ENCODE measurements at places on chromosomes 2 and 18.
A peak's percentile ranks its signal among the peaks of the same experiment; 100 is the strongest.

- no peak for DNase-seq
These were observed 294.8 kb downstream of the LPIN1 start for GRCh38 chr2:12041236-12041635.

- peak; percentile 46 for DNase-seq
These were observed 82.8 kb upstream of the SEC11C start for GRCh38 chr18:59056706-59057492.

GRCh38 chr2:73112026-73112912, 479 bp downstream of the RAB11FIP5 start:
- DNase-seq, result no peak

DNA sequence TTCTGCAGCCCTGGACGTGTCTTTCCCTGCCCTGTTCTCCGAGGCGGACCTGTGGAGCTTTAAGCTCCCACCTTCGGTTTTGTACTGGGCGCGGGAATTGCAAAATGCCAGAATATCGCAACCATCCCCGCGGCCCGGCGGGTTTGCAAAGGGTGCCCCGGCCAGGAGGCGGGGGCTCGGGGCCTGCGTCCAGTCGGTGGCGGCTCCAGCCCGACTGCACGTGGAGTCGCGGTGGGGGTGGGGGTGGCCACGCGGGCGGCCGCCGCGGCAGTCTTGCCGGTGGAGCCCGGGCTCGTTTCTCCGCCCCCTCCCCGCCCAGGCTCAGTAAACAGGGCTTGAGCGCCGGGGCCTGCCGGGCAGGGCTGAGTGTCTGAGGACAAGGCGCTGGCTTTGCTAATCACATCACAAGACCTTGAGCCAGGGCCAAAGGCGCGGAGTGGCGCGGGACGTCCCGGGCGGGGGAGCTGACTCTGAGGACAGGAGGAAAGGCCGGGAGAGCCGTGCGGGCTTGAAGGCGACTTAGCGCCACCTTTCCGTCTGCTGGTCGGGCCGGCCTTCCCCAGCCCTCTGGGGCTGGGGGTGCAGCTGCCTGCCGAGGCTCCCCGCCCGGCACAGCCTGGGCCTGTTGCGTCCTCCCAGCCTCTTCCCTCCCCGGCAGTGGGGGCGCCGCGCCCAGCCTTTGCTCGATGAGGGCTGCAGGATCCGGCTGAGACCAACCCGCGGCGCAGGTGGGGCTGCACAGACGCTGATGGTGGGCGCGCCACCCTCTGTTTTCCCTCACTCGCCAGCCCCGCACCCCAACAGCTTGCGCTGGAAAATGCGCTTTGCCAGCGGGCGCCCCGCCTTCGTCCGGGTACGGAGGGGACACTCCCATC, 786 bp upstream of the ZFP36L2 start:
- peak; percentile 84 for DNase-seq

DNA sequence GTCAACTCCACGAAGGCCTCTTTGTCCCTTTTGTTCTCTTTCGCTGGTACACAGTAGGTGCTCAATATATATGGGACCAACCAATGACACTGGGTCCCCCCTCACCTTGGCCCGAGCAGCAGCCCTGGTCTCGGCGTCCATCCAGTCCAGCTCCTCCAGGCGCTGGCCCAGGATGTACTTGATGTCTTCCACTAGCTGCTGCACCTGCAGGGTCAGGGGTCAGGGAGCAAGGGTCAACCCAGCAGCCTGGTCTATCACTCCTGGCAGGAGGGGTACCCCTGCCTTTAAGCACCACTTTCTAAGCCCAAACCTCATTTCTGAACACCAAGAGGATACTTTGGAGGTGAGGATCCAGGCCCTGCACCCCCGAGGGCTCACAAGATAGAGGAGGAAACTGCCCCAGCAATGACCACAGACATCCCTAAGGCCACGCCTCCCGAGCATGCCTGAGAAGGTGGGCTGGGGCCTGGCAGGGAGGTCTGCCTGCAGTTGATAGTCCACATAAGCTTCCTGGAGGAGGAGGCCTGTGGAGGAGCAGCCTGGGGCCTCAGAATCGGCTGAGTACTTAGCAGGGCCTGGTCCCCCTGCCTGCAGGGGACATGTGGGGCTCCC, 4.2 kb downstream of the ECEL1 start:
- DNase-seq, result no peak

- DNase-seq, result no peak
These were observed 47.8 kb upstream of the ODC1 start for GRCh38 chr2:10495988-10496313.

DNA sequence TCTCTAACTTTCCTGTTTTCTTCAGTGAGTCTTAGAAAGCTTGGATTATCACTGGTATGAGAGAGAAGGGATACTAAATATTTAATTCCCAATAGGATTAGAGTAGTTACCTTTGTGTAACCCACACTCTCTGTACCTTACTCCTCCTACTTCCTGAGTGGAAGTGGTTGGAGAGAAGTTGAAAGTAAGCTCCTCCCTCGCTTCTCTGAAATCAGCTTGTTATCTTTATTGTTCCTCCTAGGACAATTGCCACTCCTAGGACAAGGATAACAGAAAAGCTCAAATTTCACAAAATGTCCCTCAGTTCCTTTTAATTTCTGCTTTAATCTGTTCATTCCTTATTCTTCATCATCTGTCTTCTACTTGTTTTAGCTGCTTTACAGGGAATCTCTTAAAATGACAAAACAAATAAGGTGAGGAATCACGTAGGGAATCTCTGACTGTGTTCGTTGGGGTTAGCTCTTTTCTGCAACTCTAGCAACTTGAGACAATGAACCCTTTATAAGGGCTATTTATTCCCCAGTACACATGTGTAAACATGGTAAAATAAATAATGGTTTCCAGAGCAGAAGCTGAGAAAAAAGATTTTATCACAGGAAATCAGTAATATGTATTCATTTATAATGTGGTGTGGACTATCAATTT, 8.6 kb downstream of the ITPRID2 start:
- no peak for DNase-seq

- DNase-seq, result no peak
These were observed 772 bp downstream of the SCN2A start for GRCh38 chr2:165239856-165240515.

GRCh38 chr2:25062511-25062917, 20.6 kb downstream of the EFR3B start:
- no peak for DNase-seq

- DNase-seq, result no peak
These were observed 192.8 kb downstream of the MTX2 start for GRCh38 chr2:176461809-176462670.

DNA sequence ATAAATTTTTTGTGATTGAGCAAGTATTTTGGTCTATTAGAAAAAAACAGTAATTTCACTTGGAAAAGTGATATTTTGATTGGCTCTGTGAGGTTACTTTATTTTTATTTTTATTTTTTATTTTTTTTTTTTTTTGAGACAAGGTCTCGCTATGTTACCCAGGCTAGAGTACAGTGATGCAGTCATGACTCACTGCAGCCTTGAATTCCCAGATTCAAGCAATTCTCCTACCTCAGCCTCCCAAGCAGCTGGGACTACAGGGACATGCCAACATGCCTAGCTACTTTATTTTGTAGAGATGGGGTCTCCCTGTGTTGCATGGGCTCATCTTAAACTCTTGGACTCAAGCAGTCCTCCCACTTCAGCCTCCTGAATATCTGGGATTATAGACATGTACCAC, 60.9 kb upstream of the MGAT5 start:
- no peak for DNase-seq

DNA sequence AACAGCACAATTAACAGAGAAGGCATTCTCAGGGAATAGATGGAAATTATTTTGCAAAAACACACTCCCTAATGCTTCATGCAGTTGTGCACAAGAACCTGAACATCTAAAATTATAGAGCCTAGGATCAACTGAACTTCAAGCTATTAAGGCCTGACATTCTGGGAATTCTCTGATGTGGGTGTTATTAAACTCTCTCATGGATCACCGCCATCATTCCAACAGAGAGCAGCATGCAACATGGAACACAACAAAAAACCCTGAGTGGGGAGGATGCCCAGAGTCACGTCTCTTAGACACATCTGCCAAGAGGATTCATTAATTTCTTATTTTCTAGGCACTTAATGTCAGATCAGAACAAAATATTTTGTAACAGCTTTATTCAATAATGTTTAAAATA, 543.8 kb downstream of the ERBB4 start:
- DNase-seq, result no peak

GRCh38 chr2:127671557-127672302, 3.6 kb downstream of the LIMS2 start:
- DNase-seq, result no peak

- peak; percentile 21 for DNase-seq
These were observed 39.1 kb upstream of the DLX1 start for GRCh38 chr2:172046080-172046678.

DNA sequence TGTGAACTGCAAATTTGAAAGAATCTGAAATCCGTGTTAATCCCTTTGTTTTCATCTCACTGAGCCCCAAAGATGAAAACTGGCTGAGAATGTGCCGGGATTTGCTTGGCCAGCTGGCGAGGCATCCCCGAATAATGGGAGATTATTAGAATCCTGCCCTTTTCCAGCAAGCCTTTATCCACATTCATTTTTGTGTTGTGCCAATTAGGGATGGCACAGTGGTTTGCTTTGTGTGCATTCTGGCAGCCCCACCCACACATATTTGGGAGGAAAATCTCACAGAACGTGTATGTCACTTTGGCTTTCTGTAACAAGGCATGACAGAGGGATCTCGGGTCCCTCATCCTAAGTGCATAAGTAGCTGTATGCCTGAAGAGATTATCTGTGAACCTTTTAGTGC, 405.8 kb upstream of the FAM98A start:
- DNase-seq, result no peak

GRCh38 chr18:74608681-74609080, 11.0 kb downstream of the ZNF407 start:
- DNase-seq, result no peak

DNA sequence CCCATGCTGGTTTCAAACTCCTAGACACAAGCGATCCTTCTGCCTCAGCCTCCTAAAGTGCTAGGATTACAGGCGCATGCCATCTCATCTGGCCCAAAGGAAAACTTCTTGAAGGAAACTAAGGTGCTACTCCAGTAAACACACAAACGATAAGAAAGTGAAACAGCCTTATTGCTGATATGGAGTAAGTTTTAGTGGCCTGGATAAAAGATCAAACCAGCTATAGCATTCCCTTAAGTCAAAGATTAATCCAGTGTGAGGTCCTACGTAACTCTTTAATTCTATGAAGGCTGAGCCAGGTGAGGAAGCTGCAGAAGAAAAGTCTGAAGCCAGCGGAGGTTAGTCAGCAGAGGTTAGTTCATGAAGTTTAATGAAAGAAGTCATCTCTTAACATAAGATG, 40.8 kb upstream of the POTEE start:
- DNase-seq, result no peak

GRCh38 chr2:88959480-88960204, 268.2 kb downstream of the RPIA start:
- DNase-seq, result no peak

DNA sequence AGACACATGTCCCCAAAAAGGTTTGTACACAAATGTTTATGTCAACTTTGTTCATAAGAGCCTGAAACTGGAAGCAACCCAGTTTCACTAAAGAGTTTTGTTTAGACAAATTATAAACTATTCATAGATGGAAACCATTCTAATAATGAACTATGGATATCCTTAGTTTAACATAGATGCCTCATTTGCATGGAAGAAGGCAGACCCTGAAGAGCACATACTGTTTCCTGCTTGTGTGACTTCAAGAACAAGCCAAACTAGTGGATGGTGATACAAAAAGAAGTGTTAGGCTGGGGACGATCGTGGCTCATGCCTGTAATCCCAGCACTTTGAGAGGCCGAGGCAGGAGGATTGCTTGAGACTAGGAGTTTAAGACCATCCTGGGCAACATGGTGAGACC, 48.1 kb downstream of the ACOXL start:
- DNase-seq, result no peak

GRCh38 chr18:67468038-67468437, 48.5 kb downstream of the DSEL start:
- DNase-seq, result no peak

DNA sequence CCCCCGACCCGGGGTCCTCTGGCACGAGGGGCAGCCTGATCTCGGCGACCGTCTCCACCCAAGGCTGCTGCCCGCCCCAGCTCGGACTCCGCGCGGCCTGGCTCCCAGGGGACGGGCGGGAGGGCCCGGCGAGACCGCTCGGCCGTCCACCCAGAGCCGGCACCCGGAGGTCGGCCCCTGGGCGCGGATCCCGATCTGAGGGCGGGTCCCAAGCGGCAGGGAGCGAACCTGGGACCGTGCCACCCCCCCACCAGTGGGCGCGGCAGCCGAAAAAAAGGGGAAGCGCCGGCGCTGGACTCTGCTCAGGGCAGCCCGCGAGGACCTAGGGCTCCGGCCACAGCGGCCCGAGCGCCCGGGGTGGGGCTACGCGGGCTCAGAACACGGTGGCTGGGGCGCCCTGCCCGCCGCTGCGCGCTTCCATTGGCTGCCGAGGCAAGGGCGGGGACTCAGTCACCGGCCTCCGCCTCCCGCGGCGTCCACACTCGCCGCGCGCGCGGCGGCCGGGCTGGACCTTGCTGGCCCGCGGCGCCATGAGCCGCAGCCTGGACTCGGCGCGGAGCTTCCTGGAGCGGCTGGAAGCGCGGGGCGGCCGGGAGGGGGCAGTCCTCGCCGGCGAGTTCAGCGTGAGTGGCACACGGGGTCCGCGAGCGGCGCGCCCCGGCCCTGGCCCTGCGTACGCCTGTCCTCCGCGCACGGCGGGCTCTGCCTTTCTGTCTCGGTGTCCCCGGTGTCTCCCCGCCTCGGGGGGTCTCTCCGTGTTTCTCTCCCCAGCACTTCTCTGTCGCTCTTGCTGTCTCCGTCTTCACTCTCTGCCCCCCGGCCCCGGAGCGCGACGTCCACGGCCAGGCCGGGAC, at the start of gene PTPN18:
PTPN18 (plus strand) TSS at position 479 of the 854 bp plus-strand sequence; CDS start at position 531, 52 bp downstream.
- DNase-seq, result peak; percentile 74

DNA sequence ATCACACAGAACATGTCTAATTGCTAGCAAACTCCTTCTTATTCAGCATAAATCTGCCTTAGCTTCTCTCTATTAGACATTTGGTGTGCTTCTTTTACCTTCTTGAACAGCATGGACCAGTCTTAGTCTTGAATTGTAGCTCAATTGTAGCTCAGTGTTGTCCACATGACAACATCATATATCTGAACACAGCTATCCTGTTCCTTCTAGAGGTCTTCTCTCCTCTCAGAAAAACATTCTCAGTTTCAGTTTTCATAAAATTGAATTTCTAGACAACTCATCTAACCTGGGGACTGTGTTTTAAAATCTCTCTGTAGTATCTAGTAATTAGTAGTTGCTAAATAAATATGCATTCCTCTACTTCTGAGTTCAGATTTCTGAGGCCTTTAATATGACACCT, 47.6 kb downstream of the CPO start:
- no peak for DNase-seq

- no peak for DNase-seq
These were observed 49.0 kb upstream of the TWSG1 start for GRCh38 chr18:9285604-9286003.

GRCh38 chr2:46430413-46430812, 49.0 kb upstream of the TMEM247 start:
- no peak for DNase-seq

Data from NCI-H524 (cell line).